ENCODE measurements at places on chromosomes 2 and 18.
A peak's percentile ranks its signal among the peaks of the same experiment; 100 is the strongest.

GRCh38 chr18:27793013-27793785 lies 383.7 kb downstream of the CDH2 start:
- DNase-seq, result no peak

- DNase-seq, result no peak
Measured at GRCh38 chr2:183993052-183993451, 605.3 kb upstream of the ZNF804A start.

- no peak for DNase-seq
Measured at GRCh38 chr2:125456693-125457363, 1199.1 kb upstream of the GYPC start.

- DNase-seq, result no peak
Measured at GRCh38 chr18:45954070-45954934, 12.8 kb downstream of the EPG5 start.

DNA sequence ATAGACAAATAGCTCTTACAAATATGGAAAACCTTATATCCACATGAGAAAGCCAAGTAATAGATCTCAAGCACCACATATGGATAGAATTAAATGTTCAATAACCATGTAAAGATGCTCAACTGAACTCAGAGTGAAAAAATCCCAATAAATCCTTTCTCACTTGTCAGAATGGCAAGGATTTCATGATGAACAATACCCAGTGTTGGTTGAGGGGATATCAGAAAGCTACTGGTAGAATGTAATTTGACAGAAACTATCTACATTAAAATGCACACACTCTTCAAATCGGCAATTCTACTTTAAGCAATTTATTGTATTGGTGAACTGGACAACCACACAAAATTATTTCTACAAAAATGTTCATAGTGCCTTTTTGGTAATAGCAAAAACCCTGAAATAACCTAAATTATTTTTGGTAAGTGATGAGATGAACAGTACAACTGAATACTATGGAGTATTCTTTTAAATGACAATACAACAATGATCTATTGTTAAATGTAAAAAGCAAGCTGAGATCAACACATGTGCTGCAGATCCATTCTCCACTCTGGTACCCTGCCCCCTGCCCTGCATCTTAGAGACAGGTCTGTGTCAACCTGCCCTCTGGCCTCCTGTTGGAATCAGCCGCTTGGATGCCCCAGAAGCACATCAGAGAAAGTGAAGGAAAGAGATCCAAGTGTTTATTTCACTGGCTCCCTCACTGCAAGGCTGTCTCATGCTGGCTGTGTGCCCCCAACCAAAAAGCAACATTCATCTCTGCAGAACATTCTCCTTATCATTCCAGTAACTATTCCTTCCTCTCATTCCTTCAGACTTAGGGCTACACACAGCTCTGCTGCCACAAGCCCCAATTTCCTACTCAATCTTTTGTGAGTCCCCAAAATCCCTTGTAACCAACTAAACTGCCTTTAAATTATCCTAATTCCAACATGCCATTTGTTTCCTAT lies 442.5 kb downstream of the LRATD1 start:
- DNase-seq, result no peak

- DNase-seq, result no peak
Measured at GRCh38 chr2:18132697-18133096, 254.2 kb downstream of the KCNS3 start.

DNA sequence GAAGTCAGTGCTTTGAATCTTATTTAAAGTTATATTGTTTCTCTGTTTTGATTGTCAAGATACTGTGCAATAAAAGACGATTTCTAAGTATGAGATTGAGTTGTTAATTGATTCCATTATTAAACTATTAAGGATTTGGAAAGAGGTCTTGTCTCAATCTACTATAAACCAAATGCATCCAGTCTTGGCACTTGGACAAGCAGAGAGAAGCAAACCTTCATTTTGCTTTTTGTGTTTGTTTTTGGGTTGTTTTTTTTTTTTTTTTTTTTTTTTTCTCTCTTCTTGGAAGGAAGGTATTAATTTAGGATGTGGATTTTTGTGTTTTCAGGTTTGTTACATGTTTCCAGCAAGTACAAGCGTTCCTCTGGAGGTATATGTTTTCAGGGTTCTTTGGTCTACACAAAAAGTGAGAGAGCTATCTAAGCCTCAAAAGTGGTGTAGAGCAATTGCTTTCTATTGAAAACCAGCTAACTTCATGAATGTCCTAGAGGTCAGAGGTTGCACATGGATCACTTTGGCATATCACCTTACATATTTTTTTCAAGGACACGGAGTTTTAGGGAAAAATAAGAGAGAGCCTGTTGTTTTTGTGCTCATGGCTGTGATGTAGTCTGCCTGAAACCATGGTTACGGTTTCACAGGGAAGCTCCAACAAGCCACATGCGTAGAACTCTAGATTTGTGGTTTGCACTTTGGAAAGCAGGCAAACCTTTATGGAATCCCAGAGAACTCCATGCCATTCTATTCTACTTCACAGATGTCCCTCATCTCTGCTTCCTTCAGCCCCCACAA lies 1.8 kb downstream of the PRKCE start:
- DNase-seq, result no peak

- peak; percentile 43 for DNase-seq
Measured at GRCh38 chr18:46073474-46074331, 1.6 kb upstream of the PSTPIP2 start.

DNA sequence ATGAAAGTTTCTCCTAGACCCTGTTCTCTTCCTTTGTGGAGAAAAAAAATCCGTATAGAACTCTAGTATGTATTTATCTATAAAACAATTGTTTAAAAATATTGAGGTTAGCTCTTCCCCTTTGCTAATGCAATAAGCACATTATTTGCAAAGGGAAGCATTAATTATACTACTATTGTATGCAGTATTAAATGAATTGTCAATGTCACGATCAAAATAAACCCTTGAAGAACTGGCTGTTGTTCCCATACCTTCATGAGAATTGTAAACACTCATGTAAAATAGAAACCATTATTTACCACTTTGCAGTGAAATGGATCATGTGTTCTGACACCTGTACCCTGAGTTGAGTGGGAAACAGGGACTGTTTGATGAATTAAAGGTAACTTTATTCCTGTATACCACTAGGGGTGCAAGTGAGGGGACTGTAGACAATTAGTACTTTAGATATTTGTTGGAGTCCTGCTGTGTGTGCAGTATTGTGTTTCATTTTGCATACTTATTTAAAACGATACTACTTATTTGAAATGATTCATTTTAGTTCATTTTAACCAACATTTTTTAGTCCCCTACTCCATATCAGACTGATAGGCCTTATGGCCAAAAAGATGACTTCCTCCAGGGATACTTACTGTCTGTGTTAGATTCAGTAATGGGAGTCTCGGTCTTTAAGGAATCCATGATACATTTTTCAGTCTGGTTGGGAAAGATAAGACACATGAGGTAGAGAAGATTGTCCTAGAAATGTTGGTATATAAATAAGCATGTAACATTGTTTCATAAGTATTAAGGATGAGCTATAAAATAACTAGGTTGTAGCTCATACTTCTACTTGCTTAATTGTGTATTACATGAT lies 7.9 kb downstream of the PKP4 start:
- DNase-seq, result no peak
